Stimulated activated CD4-positive, alpha-beta T cell treated with anti-CD3 and anti-CD28 coated beads, TNF-alpha, amount 100 ng/mL, for 4 hours (primary cell): ENCODE measurements at places on chromosomes 2 and 18.

DNA sequence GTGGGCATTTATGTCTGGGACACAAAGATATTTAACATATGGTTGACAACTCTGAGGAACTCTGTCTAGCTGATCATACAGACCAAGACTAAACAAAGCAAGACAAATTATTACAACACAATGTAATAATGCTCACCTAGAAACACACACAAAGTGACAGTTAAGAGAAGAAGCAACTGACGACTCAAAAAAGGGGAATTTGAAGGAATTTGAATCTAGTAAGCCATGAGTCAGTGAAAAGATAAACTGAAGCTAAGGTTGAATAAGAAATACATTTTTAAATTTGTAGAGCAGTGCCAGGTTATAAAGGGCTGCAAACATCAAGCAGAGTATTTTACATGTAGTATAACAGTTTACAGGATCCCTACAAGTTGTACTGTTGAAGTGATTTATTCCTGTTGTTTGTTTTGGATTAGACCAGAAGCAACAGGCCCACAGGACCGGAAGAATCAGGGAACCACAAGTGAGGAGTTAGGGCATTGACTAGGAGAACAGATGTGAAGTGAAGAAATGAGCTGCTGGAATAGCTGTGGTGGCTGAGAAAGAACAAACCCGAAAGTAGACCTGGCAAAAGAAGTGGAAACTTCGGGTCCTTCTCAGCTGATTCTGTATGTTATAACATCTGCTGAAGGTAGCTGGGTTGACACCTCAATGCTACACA is 35.6 kb downstream of the IFIH1 start:
- DNase-seq, result no peak

DNA sequence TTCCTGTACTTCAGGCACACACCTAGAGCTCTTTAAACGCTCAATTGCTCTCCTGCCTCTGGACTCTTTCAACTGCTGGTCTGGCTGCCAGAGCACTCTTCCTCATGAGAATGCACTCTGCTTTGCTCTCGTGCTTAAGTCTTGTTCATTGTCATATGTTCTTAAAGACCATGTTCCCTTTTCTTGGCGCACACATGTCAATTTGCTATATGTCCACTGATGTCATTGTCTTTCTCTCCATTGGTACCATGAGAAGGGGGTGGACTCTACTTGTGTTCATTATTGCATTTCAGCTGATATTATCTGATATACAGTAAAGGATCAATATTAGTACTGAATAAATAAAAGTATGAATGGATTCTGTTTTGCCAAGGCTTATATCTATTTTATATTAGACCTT is 16.8 kb downstream of the SPHKAP start:
- DNase-seq, result no peak

DNA sequence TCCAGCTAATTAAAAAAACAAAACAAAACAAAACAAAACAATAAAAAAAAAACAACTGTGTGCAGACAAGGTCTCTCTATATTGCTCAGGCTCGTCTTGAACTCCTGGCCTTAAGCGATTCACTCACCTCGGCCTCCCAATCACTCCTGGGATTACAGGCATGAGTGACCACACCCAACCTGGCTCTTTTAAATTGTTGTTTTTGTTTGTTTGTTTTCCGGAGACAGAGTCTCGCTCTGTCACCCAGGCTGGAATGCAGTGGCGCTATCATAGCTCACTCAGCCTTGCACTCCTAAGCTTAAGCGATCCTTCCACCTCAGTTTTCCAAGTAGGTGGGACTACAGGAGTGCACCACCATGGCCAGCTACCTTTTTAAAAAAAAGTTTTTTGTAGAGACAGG is 201.6 kb downstream of the EN1 start:
- no peak for DNase-seq

DNA sequence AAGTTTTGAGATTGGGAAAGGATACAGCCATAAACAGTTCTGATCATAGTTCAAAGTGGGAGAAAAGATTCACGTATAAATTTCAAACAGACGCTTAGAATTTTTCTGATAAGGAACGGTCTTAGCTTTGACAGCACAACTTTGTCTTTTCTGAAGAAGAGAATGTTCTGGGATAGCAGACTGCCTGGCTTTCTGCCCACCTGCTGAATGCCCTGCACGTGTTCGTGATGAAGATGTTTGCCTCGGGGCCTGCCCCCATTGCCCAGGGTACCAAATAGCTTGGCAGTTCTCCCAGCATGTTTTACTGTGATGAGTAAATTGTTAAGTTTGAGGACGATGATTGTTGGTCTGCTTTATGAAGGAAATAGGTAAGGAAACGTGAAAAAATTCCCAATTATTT is 4.6 kb downstream of the MRPL33 start:
- no peak for DNase-seq

- DNase-seq, result no peak
These were observed 138.4 kb upstream of the ALPP start for GRCh38 chr2:232239951-232240681.

- DNase-seq, result no peak
These were observed 88.2 kb downstream of the DTNB start for GRCh38 chr2:25585189-25585588.

DNA sequence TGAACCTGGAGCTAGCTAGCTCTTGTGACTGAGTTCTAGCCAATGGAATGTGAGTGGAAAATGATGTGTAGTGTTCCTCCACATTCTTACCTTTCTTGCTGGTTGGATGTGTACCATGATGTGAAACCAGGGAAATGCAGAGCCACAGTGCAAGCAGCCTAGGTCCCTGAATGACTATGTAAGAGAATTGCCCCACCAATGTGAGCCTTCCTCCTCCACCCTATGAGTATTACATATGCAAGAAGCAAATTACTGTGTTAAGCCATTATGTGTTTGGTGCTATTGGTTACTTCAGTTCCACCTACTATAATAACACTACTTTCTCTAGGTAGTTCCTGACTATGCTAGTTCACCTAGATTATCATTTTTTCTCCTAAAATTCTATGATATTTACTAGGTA is 39.6 kb downstream of the LCLAT1 start:
- DNase-seq, result no peak

DNA sequence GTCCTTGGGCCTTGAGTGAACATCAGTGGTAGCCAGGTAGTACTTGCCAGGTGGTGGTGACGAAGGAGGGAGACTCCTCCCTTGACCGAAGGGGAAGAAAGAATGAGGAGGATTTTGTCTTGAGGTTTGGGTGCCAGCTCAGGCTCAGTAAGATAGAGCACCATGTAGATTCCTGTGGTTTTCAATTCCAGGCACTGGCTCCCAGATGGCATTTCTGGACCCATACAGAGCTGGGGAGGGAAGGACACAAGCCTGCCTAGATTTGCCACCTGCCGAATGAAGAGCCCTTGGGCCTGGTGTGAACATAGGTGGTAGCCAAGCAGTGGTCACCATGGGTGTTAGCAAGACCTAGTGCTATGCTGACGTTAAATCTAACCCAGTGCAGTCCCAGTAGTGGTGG is 108.8 kb upstream of the UBE2E3 start:
- DNase-seq, result no peak

GRCh38 chr2:149483004-149483605 is 104.5 kb downstream of the MMADHC start:
- DNase-seq, result no peak

- DNase-seq, result no peak
These were observed at the start of gene MEIS1 for GRCh38 chr2:66434679-66435548. TSS of gene MEIS1 (plus strand) at chr2:66435125. CDS start at chr2:66435857, 732 bp downstream.

DNA sequence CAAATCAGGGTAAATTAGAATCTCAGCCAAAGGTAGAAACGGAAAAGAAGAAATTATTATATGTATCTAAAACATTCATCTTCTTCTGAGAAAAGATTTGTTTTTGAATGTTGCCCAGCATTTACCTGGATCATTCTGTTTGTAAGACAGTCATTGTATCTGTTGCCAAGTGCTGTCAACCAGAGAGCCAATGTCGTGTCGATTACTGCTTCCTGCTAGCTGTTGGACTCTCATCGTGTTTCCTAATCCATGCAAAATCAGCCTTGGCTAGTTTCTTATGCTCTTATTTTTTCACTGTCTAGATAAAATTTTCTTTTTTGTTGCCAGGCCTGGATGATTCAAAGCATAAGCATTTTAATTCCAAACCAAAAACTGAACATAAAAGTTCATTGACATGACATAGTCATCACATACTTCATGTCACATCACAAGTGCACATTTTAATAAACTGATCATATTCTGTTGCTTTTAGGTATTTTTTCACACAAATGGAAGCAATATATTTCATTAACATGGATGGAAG is 202.3 kb downstream of the KCNH7 start:
- DNase-seq, result no peak

GRCh38 chr2:69581774-69582581 is 61.6 kb downstream of the AAK1 start:
- no peak for DNase-seq

DNA sequence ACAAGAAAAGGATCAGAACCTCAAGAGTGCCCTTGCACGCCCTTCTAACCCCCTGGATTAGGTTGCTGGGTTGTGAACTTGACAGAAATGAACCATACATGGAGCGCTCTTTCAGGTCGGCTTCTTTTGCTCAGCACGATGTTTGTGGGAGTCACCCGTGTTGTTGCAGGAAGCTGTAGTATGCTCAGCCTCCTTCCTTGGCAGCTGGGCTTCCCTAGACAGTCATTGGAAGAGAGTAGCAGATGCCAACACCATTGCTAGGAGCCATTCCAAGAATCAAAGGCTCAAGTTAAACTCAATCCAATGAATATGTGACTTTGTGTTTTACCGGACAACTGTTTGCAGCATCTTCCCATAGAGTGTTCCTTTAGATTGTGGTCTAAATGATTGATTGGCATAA is 47.0 kb downstream of the RAB12 start:
- no peak for DNase-seq

DNA sequence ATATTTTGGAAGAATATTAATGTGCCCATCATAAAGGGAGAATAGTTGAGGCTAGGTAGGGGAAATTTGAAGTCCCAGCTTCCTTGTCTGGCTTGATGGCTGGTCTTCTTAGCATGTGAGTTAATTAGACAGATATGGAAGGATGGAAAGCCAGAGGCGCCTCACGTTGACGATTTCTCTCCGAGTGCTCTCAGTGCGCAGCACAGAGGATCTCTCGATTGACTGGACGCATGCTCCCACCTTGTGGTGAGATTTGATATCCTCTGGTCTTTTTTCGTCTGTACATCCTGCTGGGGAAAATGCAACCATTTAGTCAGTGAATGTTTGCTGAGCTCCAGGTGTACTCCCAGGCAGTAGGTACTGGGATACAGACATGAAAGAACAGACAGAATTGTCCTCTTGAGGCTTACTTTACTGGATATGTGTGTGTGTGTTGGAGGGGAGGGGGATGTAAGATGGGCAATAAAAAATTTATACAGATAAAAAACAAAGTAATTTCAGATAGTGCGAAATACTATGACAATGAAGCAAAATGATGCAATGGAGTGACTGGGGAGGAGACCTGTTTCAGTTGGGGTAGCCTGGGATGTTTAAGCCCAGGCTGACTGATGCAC is 66.9 kb upstream of the ZNG1B start:
- DNase-seq, result peak; percentile 44

DNA sequence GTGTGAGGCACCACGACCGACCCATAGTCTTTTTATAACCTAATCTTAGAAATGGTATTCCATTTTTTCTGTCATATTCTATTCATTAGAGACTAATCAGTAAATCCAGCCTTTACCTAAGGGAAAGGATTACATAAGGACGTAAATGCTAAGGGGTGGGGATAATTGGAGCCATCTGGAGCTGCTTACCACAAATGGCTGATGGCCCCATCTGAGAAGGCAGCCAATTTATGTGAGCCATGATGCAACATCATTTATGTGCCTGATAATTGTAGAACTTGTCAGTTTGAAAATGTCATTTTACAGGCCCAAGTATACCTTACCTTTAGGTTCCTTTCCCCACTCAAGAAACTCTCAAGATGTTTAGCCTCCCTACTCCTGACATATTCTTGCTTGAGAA is 44.0 kb downstream of the ARHGEF33 start:
- DNase-seq, result no peak

- DNase-seq, result no peak
These were observed 158.0 kb upstream of the KLHL14 start for GRCh38 chr18:32930695-32931301.

DNA sequence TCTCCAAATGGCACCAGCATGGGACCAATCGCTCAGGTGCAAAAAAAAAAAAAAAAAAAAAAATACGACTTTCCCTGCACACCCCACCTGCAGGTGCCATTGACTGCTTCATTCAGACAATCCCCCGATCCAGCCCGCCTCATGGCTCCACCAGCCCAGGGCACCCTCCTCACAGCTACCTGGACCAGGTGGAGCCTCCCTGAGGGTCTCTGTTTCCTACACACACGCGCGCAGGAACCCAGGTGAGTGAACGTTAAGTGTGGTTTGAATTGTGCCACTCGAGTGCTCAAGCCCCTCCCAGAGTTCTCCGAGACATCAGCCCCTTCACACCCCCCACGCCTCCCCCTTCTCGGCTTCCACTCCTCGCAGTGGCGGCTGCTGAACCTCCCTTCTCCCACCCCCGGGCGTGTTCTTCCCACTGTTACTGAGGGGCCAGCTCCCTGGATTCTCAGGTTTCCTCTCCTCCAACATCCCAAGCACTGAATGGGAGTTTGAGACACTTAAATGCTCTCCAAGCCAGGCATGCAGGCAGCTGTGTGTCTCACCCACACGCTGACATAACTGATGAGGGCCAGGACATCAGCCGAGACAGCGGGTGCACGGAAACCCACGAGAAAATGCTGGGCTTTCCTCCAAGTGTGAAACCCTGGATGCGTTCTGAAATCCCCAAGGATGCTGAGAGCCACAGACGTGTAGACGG is 88.8 kb upstream of the SNTG2 start:
- DNase-seq, result no peak

- no peak for DNase-seq
These were observed 123.9 kb upstream of the SULT1C3 start for GRCh38 chr2:108115868-108116267.

GRCh38 chr18:34942276-34942675 is 98.9 kb upstream of the MAPRE2 start:
- no peak for DNase-seq

GRCh38 chr2:34416856-34417255 is 817.8 kb upstream of the FAM98A start:
- DNase-seq, result no peak

- DNase-seq, result no peak
These were observed 14.1 kb upstream of the GCG start for GRCh38 chr2:162166174-162166573.

DNA sequence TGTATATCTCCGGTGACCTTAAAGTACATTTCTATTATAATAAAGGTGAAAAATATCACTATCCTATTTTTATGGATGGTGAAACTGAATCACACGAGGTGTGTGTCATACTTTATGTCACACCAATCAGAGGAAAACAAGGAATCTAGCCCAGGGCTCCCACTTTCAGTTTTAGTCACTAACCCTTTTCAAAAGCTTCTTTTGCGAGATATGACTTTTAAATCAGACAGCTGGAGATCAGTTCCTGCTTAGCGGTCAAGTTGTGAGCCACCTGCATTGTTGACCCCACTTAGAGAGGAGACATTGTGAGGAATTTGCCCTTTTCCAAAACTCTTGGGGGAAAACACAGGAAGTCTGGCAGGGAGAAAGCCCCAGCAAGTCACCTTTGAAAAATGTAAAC is 70.5 kb downstream of the CPS1 start:
- no peak for DNase-seq

- DNase-seq, result no peak
These were observed 15.8 kb upstream of the EXOC6B start for GRCh38 chr2:72841462-72842125.

GRCh38 chr2:105134081-105134480 is 96.2 kb downstream of the MRPS9 start:
- DNase-seq, result no peak
